Stimulated activated CD4-positive, alpha-beta T cell treated with anti-CD3 and anti-CD28 coated beads, TNF-alpha, amount 100 ng/mL, for 24 hours (primary cell): ENCODE measurements at places on chromosomes 12 and 14.

DNA sequence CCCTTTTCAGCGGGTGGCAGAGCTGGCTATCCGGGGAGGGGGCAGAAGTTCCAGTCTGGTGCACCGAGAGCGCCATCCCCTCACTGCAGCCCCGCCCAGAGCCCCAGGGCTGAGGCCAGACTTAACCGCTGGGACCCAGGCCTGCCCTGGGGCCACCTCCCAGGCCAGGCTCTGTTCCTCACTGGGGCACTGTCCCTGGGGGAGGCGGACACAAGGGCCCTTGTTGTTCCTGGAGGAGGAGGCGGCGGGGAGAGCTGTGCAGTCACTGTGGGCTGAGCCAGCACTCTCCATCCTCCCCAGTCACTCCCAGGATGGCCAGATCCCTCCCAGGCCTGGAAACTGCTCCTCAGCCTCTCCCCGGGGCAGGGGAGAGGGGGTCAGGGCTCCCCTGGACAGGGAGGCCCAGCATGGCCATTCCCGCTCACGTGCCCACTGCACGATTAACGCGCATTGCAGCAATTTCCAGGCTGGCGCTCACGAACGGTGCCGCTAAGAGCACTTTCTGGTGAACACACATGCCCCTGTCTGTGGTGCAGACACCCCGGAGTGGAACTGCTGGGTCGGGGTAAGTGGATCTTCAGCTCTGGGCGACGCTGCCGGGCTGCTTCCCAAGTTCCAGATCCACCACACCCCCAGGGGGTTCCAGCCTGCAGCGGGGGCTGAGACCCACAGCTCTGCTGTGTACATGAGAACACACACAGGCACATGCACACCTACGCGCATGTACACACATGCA, 89.8 kb upstream of the SFSWAP start:
- DNase-seq = no peak

- DNase-seq = no peak
Measured at GRCh38 chr12:23569356-23569755, 380.1 kb downstream of the SOX5 start.

DNA sequence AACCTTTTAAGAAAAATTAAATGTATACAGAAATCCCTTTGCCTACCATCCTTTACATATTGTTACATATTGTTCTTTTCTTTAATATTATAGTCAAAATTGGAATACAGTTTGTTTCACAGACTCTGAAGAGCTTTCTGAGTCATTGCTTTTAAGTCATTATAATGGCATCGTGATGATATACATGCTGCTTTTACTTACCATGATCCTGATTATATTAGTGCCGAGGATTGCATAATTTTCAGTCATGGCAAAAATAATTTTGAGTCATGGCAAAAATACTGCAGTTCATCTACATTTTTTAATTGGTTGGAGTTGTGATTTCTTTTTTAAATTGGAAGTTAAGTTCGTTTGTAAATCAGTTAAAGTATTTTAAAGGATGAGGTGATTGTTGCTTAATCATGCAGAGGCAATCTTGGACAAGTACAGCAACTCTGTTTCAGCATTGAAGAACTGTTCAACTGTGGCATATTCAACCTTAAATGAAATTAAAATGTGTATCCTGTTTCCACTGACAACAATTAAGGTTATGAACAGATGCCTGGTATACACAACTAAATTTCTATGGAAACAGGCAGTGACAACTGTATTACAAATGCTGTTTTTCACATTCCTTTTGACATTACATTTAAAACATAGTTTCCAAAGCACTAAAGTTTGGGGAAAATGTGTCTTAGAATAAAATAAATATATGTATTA, 142.3 kb downstream of the PCNX1 start:
- DNase-seq = no peak

- no peak for DNase-seq
Measured at GRCh38 chr12:105461271-105461943, 130.9 kb downstream of the C12orf75 start.

- peak; percentile 58 for DNase-seq
Measured at GRCh38 chr12:89040146-89040964, 311.9 kb downstream of the DUSP6 start.

DNA sequence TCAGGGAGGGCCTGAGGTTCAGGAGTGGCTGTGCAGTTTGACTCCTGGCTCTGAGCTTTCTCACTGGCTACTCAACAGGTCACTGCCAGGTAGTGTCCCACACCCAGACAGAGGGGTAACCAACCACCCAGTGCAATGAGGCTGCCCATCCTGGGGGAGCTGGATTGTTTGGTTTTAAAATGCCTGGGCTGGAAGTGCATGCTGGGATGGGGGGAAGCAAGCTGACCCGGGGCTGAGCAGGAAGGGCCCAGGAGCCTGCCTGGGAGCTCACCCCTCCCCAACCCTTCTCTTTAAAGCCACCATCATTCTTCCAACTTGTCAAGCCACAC, 12.6 kb upstream of the ABHD12B start:
- DNase-seq = no peak

GRCh38 chr12:123936956-123937706, 35.5 kb downstream of the CCDC92 start:
- no peak for DNase-seq

- no peak for DNase-seq
Measured at GRCh38 chr12:96513681-96514080, 24.3 kb downstream of the CFAP54 start.

- no peak for DNase-seq
Measured at GRCh38 chr14:93824076-93824475, 35.8 kb upstream of the PRIMA1 start.
